ENCODE measurements at places on chromosomes 1 and 21.
A peak's percentile ranks its signal among the peaks of the same experiment; 100 is the strongest.

DNA sequence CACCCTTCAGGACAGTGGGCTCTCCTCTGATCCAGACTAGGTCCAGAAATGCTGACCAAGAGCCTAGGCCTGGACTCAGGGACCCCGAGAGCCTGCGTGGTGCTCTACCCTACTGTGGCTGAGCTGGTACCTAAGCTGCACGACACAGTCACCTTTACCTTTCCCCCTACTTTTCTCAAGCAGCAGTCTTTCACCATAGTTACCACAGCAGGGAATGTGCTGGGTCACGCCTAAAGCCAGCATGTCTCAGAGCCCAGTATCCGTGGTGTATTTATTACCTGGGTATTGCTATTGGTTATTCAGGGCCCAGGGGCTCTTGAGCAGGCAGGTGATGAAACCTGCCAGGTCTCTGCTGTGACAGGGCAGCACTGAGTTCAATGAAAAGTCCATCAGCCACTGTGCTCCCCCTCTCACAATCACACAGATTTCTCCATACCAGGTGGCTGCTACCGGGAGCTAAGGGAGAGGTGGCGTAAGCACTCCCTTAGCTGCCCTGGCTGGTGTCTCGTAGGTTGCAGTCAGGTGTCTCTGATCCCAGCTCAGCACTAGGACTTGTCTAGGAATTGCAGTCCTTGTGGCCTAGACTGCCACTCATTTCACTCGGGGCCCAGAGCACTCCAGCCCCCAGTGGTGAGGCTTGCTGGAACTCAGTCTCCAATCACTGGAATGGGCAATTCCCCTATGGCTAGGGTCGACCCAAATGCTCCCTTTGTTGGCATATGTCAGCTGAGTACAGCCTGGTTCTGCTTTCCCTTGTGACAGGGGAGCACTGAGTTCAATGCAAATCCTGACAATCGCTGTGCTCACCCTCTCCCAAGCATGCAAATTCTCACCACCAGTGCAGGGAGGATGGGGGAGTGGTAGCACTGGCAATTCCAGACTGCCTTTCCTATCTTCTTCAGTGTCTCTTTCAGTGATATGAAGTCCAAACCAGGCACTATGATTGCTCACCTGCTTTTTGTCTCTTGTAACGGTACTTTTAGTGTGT is 128.7 kb downstream of the PHTF1 start:
- no peak for DNase-seq

- no peak for DNase-seq
These were observed 40.0 kb upstream of the RGS7 start for GRCh38 chr1:241396747-241397681.

GRCh38 chr1:5914676-5915365 is 77.4 kb downstream of the NPHP4 start:
- no peak for DNase-seq

DNA sequence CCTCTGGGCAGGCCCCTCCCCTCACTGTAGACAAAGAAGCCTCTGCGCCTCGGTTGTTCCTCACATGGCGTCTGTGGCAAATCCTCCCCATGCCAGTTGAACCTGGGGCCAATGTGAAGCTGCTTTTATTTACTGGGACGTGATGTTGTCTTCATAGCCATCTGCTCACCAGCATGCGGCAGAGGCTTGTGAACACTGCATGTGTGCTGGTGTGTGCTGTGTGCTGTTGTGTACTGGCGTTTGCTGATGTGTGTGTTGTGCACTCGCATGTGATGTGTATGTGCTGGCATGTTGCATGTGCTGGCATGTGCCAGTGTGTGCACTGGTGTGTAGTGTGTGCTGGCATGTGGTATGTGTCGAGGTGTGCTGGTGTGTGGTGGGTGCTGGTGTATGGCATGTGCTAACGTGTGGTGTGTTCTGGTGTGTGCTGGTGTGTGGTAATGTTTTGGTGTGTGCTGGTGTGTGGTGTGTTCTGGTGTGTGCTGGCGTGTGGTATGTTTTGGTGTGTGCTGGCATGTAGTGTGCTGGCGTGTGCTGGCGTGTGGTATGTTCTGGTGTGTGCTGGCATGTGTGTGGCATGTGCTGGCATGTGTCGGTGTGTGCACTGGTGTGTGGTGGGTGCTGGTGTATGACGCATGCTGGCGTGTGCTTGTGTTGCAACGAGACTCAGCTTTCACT is 37.2 kb upstream of the TRAPPC10 start:
- DNase-seq, result no peak

- peak; percentile 23 for DNase-seq
These were observed 40.1 kb downstream of the CAMSAP2 start for GRCh38 chr1:200778766-200779165.

DNA sequence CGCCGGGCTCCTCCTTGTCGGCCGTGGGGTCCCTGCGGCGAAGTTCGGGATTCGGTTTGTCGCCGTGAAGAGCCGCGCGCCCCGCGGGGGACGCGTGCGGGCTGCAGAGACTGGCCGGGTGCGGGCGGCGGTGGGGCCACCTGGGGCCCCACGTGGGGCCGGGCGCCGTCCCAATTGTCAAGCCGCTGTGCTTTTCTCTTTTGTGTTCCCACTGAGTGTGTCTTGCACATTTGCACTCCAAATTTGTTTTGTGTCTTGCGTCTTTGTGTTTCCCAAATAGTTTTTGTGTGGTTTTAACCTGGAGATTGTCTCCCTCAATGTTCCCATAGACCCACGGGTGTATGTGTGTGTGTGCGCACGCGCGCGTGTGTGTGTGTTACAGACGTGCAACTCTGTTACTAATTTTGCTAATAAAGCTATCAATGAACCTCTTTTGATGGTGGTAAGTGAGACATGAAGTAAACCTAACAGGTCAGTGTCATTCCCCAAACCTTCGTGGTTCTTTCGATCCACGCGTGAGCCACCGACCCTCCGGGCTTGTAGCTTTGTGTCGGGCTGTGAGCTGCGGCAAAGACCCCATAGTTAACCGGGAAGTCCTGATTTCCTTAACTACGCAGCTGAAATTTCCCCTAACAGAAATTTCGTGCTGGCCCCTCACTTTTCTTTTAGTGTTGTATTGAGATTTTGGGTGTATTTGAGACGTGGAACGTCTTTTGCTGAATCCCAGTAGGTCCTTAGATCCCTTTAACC is 708 bp downstream of the PRDM2 start:
- DNase-seq, result peak; percentile 61

DNA sequence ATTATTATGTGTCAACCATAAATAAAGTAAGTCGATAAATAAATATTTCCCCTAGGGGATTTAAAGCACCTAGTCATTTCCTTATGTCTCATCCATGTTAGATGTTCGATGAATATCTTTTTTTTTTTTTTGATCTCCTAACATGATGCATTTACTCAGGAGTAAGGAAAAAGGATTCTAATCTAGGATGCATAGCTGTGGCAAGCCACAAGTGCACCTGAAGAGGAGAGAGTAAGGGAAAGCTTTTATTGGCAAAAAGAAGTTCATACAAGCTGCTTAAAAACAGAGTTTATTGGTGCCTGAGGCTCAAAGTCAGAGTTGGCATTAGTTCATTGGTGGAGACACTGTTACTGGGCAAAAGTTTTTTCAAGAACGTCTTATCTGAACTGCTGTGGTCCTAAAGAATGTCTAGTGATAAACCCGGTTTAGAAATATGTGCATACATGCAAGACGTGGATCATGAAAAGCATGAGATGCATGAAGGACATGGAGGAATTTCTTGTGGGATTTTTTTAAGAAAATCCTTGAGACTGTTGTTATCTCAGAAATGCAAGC is 51.7 kb downstream of the SWT1 start:
- DNase-seq, result peak; percentile 70

DNA sequence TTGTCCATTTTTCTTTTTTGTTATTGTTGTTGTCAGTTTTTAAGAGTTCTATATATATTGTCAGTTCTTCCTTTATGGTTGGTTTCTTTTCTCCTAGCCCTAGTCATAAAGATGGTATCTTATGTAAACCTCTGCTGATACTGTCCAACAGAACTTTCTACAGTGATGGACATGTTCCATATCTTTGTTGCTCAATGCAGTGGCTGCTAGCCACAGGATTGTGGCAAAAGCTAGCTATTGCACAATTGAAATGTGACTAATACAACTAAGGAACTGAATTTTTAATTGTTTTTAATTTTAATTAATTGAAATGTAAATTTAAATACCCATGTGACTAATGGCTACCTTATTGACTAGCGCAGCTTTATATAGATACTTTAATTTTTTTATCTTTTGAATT is 411.8 kb upstream of the PTBP2 start:
- DNase-seq, result peak; percentile 63

All from astrocyte of the hippocampus (primary cell).